HFFc6 (cell line): ENCODE measurements at places on chromosomes 3 and 15. TPM values are rescaled to one million over a fixed set of nuclear protein-coding genes. Genes with fewer than 3 reads are reported as not detected.

GRCh38 chr15:64740311-64741170 lies 34.8 kb downstream of the RBPMS2 start:
- peak; percentile 73 for DNase-seq

Gene GPR27
- total RNA-seq: not detected in 3 replicates

DNA sequence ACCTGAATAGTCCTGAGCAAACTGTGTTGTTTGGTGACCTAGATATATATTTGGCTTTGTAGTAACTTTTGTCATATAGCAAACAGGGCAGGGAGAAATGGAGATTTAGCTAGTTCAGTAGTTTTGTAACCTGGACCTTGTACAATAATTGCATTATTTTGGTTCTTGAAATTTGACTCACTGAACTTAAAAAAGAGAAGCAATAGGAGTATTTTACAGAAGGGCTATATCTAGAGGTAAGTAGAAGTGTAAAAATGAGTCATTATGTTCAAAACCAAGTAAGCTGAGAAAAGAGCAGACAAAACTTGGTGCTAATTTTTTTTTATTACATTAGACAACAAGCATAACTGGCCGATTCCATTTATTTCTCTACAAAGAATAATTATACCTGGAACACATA lies 505.4 kb downstream of the ZIC1 start:
- no peak for DNase-seq

Gene PLCL2
- 3.6 to 6.2 TPM (median 3.9 TPM) in 3 replicates for total RNA-seq

DNA sequence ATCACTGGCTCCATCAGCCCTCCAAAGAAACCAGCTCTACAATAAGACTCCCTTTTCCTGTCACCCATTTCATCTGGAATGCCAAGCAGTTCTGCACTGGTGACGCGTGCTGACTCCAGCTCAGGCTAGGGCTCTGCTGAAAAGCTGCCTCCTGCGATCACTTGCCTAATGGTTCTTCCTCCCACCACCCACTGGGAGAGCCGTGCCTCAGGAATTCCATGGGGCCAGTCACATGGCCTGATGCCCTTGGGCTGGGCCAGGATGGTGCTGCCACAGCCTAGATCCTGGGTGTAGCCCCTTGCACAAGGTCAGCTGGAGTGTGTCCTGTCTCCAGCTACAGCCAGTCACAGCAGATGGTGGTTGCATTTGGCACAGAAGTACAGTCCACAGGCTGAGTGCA lies 98.9 kb downstream of the DNAJB8 start:
- no peak for DNase-seq
